ENCODE measurements at places on chromosomes 13 and 19.

GRCh38 chr19:12015753-12016116 lies 19.7 kb downstream of the ZNF433 start:
- DNase-seq: no peak

DNA sequence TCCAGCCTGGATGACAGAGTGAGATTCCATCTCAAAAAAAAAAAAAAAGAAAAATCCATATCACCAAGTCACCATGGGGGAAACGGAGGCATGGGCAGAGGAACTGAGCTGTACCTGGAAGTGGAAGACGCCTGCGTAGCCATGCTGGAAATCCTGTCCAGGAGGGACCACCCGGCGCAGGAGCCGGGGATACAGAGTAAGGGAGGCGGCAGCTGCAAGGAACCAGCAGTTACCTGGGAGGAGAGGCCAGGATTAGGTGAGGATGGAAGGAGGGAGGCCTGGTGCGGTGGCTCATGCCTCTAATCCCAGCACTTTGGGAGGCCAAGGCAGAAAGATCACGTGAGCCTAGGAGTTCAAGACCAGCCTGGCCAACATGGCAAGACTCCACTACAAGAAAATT lies 2.0 kb downstream of the CAPN12 start:
- DNase-seq: no peak

DNA sequence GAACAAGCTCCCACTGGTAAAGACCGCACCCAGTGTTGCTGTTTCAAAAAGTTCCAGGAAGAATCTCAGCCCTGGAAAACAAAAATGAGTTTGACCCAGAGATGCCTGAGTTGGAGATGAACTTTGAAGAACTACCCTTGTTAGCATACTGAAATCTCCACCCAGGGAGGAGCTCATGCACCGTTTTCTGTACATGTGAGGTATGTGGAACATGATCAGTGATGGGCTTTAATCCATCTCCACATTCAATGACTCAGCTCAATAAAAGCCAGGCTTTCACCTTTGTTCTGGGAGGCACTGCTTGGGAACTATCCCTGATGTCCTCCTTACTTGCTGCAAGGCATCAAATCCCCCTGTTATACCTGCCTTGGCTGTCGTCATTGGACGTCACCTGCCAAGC lies 279.9 kb downstream of the UQCRFS1 start:
- no peak for DNase-seq

GRCh38 chr13:99965329-99966000 lies 6.1 kb downstream of the ZIC5 start:
- DNase-seq: no peak

- DNase-seq: no peak
Measured at GRCh38 chr19:51779181-51779580, 15.8 kb upstream of the FPR3 start.

- DNase-seq: no peak
Measured at GRCh38 chr13:30438286-30438685, 16.0 kb downstream of the UBE2L5 start.

GRCh38 chr13:39587939-39588338 lies 15.1 kb downstream of the LHFPL6 start:
- no peak for DNase-seq

DNA sequence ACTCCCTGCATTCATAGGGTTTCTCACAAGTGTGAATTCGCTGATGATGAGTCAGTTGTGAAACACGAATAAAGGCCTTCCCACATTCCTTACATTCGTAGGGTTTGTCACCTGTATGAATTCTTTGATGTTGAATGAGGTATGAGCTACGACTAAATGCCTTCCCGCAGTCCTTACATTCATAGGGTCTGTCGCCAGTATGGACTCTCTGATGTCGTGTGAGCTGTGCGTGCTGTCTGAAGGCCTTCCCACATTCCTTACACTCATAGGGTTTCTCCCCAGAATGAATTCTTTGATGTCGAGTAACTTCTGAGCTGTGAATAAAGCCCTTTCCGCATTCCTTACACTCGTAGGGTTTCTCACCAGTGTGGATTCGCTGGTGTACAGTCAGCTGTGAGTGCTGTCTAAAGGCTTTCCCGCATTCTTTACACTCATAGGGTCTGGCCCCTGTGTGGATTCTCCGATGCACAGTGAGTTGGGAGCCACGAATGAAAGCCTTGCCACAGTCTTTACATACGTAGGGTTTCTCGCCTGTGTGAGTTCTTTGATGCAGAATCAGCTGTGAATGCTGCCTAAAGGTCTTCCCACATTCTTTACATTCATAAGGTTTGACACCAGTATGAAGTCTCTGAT lies 30.5 kb upstream of the COX7A1 start:
- peak; percentile 59 for DNase-seq

DNA sequence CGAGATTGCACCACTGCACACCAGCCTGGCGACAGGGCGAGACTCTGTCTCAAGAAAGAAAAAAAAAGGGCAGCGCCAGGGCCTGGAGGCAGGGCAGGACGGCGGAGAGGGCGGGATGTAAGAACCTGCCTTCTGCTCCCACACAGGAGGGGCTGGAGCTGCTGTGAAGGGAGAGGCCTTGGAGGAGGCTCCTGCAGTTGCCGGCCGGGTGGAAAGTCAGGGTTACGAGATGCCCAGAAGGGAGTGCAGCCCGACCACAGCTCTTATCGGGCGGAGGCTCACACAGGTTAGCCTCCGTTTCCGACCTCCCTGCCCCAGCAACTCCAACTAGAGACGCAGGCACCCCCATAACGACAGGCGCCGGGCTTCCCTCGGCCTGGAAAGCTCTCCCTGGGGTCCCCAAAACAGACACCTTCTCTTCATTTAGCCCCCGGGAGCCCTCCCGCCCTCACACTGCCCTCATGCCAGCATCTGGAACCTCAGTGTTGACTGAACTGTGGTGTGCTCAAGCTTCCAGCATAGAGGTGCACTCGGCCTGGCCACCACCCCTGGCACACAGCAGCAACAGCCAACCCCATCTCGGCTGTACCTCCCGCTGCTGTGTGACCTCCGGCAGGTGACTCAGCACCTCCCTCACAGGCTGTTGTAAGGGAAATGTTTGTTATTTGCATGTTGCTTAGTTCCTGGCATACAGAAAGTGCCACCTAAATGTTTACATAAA lies 1.4 kb downstream of the PLPP2 start:
- DNase-seq: peak; percentile 91

DNA sequence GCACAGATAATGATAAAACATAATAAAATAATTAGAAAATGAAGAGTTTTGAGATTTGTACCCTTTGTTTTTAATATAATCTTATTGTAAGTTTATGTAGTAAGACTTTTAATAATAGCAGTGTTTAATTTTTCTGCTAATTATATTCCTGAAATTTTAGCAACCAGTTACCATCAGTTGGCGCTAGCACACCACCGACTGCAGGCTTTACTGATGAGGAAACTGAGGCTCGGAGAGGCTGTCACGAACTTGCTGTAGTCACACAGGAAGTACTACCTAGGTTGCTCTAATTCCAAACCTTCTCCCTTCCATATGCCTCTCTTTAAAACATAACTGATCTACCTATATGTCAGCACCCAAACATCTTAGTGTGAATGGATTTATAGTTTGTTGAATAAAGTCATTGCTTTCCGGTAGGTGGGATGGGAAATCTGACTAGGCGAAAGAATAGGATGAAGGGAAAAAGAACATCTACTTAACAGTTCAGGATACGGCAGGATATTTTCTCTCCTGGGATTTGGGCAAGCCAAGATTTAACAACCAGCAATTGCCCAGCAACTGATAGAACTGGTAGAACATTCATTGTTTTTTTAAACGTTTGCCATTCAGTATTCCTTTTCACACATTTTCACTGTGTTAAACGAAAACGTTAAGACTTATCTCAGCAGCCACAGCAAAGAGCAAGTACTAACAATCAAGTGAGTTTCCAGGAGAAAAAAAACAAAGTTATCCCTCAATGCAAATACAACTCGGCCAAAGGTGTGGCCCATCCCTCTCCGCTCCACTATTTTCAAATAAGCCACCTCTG lies 822 bp upstream of the RFXAP start:
- no peak for DNase-seq

DNA sequence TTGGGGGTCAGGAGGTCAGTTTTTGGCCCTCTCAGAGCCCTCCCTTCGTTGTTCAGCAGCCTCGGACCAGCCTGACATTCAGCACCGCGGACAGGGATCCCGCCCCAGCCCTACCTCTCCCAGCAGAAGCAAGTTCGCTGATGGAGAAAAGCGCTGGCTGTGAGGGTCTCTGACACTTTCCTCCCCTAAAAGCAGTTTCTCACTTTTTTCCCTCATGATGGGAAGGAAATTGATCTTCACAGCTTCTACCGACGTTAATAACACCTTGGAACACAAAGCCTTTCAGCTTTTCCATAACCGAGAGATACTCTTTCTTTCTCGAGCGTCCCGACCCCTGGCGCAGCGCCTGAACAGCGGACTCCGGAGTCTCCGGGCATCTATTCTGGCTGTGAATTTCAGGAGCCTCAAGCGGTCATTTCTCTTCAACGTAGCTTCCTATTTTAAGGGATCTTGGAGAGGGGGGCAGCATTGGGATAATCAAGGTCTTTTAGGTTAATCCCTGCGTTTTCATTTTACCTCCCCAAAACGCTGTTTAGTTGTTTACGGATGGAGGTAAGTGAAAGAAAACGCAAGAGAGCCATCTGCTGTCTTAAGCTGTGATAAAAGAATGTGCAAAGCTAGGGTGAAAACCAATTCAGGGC lies 467.2 kb downstream of the ITGBL1 start:
- DNase-seq: peak; percentile 42

- peak; percentile 31 for DNase-seq
Measured at GRCh38 chr13:24741016-24741662, 22.8 kb upstream of the RNF17 start.

DNA sequence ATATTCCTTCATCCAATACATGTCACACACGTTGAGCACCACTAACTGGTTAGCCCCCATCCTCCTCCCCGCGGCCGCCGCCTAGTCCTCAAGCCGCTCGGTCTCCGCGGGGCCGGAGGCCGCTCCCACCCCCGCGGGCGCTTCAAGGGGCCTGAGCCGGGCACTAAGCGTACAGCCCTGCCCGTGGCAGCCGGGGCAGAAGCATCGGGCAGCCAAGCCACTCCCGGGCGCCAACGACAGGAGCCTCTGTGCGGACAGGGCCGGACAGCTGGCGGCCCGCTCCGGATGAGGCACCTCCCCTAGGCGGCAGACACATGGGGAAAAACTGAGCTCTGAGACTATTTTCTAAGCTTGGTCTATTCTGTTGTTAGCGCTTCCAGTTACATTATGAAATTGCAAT lies 2.8 kb upstream of the ZNF543 start:
- DNase-seq: peak; percentile 12

- DNase-seq: peak; percentile 27
Measured at GRCh38 chr13:34412817-34413375, 529.2 kb upstream of the NBEA start.

DNA sequence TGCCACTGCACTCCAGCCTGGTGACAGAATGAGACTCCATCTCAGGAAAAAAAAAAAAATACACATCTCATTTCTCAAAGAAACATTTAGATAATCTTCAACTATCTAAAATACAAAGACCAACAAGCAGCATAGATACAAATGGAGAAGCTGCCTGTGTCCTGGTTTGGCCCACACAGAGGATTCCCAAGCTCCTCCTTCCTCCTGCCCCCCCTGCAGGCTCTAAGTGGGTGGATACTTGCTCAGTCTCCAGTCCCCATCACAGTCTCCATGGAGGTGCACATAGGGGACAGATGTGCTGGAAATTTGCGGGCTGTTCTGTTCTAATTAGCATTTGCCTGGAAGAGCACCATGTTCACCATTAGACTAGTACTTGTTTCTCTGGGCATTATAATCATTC lies 59.9 kb downstream of the ABCC4 start:
- DNase-seq: no peak

DNA sequence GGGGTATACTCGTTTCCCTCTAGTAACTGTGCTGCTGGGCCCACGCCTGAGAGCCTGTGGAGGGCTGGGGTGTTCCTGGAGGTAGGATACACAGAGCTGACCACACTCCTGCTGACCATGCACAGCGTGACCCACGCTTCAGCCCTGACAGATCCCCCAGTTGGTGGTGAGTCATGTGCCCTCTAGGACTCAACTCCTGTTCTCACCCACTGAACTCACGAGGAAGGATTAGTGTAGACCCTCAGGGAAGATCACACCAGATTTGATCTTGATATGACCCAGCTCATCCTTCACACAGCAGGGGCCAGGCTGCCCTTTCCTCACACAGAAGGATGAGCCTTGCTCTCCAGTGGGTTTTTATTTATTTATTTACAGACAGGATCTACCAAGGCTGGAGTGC lies 13.3 kb upstream of the ACP7 start:
- DNase-seq: peak; percentile 40

- DNase-seq: peak; percentile 32
Measured at GRCh38 chr13:93244141-93244917, 17.7 kb downstream of the GPC6 start.

- DNase-seq: no peak
Measured at GRCh38 chr19:41421314-41421713, 5.9 kb downstream of the B3GNT8 start.

DNA sequence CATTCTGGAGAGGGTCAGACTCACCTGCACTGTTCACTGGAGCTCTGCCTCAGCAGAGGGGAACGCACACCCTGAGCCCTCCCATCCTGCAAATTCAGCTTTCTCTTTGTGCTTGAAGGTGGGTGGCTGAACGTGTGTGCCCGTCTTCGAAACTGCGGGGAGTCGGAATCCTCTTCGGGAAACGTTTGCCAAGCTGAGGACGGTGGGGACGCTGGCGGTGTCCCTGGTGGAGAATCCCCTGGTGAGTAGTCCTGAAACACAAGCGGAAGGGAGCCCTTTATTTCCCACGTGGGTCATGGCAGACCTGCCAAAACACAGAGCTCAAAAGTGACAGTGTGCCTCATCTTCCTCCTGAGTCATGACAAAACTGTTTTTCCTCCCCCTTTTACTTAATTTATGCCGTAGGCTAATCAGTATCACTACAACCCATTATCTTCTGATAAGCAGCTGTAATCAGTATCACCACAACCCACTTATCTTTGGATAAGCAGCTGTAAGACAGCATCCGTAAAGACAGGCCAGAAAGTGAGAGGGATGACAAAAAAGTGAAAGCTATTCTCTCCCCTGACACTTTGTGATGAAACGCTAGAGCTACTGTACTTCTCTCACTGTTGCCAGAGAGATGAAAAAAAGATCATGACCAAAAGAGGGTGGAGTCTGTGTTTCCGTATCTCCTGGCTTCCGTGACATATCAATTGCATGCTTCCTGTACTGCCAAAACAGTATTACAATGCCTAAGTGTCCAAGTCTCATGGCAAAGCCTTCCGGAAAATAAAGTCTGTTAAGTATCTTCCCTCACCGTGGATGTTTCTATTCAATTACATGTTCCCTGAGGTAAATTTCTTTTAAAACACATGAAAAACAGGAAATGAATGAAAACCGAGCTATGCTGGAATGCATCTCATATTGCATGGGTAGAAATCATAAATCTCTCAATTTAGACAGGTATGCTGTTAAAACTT lies 155.5 kb downstream of the TBC1D4 start:
- DNase-seq: peak; percentile 23

DNA sequence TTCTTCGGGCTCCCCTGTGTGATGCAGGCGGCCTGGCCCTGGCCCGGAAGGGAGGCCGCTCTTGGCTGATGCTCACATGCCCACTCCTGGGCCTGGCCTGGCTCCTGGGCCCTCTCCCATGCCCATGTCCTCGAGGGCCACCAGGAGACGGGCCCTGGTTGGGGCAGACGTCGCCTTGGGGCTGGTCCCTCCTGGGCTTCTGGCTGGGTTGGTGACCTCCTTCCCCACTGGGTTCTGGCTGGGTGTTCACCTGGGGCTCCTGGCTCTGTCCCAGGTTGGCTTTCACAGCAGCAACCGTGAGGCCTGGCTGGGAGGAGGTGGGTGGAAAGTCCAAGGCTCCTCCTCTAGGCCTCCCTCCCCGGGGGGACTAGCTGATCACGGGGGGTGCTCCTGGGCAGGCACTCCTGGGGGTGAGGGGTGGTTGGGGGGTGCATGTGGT lies 15.5 kb upstream of the SLC7A10 start:
- no peak for DNase-seq

All from Daoy (cell line).